ENCODE measurements at places on chromosomes 5 and 9. TPM values are rescaled to one million over a fixed set of nuclear protein-coding genes. Genes with fewer than 3 reads are reported as not detected.

GRCh38 chr5:10595672-10596309 lies 31.9 kb downstream of the ANKRD33B start:
- DNase-seq: no peak

DNA sequence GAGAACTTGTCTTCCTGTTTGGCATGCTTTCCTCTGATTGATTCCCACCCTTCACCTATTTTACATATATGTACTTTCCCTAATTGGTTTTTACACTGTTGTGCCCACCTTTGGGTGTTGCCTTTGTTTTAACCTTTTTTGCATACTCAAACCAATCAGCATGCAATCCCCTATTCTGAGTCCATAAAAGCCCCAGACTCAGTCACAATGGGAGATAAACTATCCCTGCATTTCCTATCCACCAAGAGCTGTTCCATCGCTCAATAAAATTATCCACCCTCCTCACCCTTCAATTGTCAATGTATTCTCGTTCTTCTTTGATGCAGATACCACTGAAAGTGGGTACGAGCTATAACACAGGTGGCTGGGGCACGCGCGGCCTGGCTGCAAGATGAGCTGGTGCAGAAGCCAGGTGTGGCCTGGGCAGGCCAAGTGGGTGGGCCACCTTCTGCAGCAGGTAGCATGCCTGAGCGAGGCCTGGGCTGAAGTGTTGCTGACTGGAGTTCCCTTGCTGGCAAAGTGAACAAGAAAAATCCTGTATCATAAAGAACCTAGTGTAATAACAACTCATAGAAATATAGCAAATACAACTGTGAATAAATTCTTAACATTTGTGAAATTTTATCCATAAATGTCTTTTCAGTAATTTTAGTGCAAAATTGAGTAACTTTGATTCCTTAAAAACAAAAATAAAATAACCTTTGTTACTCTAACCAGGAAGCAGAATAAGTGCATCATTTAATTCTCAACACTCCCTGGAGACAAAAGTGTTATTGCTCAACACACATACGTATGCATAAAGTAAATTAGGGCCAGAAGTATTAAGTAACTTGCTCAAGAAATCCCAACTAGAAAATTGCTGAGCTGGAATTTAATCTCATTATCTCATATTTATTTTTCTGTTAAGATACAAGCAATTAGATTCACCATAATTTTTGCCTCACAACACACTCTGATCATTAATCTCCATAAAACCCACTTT lies 685.3 kb upstream of the EDIL3 start:
- no peak for DNase-seq

The AIF1L gene
- 3.7 TPM for total RNA-seq

GRCh38 chr9:19934301-19934871 lies 145.5 kb upstream of the SLC24A2 start:
- peak; percentile 26 for DNase-seq

DNA sequence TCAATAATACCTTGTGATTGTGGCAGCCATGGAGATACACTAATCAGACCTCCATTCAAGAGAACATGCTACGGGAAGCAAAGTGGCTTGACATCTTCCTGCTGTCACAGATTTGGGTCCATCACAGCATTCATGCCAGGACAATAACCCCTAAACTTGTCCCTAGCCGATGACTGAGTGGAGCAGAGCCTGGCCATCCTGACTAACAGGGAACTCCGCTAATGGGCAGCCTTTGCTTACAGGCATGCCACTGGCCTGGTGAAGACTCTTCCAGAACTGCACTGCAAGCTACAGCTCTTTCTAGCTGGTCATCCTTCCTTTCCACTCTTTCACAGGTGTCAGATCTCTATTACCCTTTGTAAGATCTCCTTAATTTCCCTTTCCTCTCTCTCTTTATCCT lies 16.0 kb downstream of the FAM174A start:
- peak; percentile 28 for DNase-seq

GRCh38 chr5:85458319-85458718 lies 1073.6 kb upstream of the EDIL3 start:
- no peak for DNase-seq

- DNase-seq: no peak
Measured at GRCh38 chr9:86907346-86907745, 40.0 kb downstream of the GAS1 start.

- no peak for DNase-seq
Measured at GRCh38 chr5:10339058-10339811, 14.3 kb upstream of the MARCHF6 start.

The GPR150 gene
- total RNA-seq: not detected

The MARCOL gene
- not detected for total RNA-seq

- no peak for DNase-seq
Measured at GRCh38 chr9:120151806-120152205, 428.2 kb downstream of the CDK5RAP2 start.

The WNT8A gene
- total RNA-seq: not detected

DNA sequence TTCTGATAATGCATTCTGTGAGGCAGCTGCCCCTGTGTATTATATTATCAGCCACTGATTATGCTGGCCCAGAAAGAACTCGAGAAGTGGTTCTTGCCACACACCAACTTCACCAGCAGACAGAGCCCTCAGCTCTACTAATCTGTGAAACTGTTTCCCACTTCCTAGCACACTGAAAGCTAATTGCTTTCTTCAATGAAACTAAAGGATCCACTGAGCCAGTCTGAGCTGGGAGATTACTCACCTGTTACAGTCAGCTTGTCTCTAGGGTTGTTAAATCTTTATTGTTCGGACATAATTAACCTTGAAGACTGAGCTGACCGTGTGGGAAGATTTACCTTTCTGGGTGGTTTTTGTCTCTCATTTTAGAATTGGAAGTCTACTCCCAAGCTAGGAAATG lies 263.2 kb downstream of the KCTD16 start:
- no peak for DNase-seq

GRCh38 chr5:169886033-169886432 lies 94.3 kb downstream of the INSYN2B start:
- no peak for DNase-seq

DNA sequence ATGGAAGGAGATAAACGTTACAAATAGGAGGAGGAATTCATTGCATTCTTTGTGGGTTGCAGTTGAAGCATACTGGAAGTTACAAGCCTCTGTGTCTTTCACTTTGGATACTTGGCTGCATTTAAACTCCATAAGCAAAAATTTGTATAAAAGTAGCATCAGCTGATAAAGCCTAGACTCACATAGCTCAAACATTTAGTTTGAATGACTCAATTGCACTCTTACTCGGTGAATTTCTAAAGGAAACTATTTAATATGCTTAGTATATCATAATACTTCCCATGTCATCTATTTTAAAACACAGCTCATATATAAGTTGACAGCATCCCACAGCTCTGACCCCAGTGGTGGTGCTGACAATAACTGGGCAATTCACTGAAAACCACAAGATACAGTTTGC lies 596.6 kb upstream of the ZNF608 start:
- DNase-seq: no peak

DNA sequence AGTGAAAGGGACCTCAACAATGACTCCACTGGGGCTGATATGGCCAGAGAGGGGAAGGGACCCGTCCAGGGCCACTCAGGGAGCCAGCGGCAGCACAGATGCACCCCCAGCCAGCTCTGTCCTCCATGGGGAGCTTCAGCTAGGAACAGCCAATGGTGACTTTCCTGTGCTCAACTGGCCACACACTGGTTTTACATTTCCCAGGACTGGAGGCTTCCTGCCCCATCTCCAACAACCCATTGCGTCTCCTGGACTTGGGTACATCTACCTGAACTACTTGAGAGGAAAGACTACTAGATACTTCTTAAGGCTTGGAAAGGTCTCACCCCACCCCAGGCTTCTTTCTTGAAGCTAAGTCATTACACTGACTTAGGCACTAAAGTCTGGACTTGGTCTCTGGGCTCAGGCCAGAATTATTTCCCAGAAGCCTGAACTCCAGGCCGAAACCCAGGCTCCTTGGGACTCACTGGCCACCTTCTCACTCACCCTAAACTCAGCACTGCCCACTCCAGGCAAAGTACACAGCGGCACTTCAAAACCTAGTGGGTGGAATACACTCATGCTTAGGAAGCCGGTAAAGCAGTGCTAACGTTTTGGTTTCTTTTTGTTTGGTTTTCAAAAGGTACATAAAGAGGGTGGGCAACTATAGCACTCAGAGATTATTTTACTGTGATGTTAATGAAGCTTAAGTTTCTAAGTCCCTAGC lies 1.5 kb downstream of the IGFBPL1 start:
- DNase-seq: no peak

GRCh38 chr9:75889977-75890471 lies 449 bp upstream of the PCSK5 start:
- DNase-seq: peak; percentile 66

DNA sequence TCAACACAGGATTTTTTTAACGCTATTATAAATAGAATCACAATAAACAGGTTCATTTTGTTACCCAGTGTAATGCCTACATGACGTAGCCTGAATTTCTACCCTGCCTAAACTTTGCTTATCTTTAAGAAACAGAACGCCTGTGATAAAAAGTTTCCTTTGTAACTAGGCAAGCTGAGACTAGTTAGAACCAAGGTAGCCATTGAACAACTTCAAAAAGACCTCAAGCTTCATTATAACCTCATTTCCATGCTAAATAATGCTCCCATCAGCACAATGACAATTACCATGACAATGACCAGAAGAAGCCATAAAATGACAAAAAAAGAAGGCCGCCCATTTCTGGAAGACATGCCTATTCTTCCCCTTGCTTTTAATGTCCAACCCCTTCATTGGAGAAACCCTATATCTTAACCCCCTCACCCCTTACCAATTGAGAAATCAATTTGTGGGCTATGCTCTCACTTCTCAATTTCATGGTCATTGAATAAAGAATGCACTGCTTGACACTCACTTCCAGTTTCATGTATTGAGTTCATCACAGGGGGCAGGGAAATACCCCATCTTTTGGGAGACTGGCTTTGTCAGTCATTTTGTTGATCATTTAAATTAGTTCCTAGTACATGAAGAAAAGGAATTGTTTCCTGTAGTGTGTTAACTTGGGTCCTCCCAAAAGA lies 276.8 kb downstream of the MCTP1 start:
- no peak for DNase-seq

GRCh38 chr9:98080326-98080725 lies 23.8 kb downstream of the NANS start:
- DNase-seq: no peak

DNA sequence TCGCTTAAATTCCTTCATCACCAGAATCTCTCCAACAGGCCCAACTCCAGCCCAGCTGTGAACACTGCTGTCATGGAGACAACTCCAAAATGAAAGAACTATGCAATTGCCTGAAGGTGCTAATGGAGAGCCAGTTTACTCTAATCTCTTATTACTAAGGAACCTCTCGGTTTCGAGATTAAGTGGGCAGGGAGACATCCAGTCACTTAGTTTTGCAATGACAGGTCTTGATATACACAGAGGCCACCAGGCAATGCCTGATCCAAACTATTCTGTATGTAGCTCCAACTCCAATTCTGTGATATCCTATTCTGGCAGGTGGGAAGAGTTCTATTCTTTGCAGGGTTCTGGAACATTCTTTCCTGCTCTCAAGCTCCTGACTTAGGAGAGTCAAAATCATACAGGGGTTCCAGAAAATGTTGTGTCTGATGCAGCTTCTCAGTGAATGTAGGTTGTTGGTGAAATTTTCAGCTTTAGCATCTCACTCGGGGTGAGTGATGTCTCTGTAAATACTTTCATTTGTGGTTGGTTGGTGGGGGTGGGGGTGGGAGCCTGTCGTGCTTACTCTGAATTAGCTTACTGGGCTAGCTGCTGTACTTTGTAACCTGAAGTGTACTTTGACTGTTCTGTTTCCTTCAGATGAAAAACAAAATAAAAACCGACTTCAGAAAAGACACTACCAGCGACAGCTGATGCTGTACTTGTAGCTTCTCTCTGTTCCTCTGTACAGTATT lies 170.9 kb downstream of the PALM2AKAP2 start:
- no peak for DNase-seq

The FOXD4L6 gene
- not detected for total RNA-seq

The TMEFF1 gene
- 0.30 TPM for total RNA-seq

- DNase-seq: no peak
Measured at GRCh38 chr5:149870232-149870631, 74.4 kb downstream of the PDE6A start.

The FBXW11 gene
- total RNA-seq: 62.8 TPM

DNA sequence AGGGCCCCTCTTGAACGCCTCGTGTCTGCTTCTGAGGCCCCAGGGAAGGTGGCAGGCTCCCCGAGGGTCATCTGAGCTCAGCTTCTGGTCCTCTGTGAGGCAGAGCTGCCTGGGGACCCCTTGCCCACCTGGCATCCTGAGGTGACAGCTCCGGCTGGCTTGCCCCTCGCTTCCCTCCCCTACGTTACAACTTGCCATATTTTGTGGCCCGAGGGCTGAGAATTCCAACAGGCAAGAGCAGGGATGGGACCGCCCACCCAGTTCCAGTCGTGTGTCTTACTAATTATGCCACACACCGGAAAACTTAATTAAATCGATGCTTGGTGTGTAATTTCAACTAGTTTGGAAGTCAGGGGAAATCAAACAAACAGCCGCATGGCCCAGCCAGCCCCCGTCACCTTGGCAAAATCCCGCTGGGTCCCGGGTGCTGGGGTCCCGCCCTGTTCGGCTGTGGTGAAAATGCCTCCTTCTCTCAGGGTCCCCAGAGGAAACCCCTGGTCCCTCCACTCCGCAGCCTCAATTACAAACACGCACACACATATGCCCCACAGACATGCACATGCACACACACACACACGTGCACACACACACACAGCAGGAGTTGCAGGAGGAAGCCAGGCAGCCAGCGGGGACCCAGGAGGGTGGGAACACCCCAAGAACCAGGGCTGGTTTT lies 221.0 kb upstream of the IER5L start:
- DNase-seq: peak; percentile 7

The ECSCR gene
- 16.2 TPM for total RNA-seq

DNA sequence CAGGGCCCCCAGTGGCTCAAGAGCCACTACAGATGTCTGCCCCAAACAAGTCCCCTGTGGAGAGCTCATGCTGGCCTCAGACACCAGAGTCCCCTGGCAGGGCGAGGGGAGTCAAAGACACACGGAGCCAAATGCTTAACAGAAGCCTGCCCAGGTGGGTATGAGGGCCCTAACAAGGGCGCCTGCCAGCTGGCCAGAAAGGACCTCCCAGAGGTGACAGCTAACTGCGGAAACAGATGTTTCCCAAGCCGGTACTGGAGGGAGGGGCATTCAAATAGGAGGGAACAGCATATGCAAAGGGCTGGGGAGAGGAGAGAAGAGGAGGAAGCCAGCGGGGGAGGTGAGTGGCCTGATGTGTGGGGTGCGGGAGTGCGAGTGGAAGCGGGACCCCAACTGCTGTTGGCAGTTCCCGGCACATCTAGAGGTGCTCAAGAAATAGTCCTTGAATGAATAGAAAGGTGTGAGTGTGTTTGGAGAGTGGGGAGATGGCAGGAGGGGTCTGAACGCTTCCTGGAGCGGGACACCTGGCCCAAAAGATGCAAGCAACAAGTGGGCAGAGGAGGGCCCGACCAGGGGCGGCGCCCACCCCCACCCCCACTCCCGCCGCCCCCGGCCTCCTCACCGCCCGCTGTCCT lies 824 bp downstream of the MXD3 start:
- DNase-seq: peak; percentile 54

DNA sequence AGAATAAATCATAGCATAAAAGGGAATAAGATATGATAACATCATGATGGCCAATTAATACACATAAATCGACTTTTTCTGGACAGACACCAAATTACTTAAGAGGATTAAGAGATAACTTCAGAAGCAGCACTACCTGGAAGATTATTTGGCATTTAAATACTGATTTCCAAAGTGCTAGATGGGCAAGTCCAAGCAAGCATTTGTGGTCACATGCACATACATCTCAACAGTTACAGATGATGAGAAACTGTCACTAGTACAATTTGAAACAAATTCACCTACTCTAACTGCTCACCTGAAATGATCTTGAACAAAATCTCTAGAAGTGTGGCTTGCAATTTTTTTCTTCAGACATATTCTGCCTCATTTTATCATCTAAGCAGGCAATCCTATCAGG lies 26.8 kb upstream of the RASGEF1C start:
- DNase-seq: no peak

The CARTPT gene
- not detected for total RNA-seq

Data from psoas muscle (tissue), 8 donors.